ENCODE measurements at places on chromosomes 3 and 15. TPM values are rescaled to one million over a fixed set of nuclear protein-coding genes. Genes with fewer than 3 reads are reported as not detected.

SCAANT1 gene
- 1.1 TPM for polyA plus RNA-seq

MAP1A gene
- 6.6 TPM for polyA plus RNA-seq

DNA sequence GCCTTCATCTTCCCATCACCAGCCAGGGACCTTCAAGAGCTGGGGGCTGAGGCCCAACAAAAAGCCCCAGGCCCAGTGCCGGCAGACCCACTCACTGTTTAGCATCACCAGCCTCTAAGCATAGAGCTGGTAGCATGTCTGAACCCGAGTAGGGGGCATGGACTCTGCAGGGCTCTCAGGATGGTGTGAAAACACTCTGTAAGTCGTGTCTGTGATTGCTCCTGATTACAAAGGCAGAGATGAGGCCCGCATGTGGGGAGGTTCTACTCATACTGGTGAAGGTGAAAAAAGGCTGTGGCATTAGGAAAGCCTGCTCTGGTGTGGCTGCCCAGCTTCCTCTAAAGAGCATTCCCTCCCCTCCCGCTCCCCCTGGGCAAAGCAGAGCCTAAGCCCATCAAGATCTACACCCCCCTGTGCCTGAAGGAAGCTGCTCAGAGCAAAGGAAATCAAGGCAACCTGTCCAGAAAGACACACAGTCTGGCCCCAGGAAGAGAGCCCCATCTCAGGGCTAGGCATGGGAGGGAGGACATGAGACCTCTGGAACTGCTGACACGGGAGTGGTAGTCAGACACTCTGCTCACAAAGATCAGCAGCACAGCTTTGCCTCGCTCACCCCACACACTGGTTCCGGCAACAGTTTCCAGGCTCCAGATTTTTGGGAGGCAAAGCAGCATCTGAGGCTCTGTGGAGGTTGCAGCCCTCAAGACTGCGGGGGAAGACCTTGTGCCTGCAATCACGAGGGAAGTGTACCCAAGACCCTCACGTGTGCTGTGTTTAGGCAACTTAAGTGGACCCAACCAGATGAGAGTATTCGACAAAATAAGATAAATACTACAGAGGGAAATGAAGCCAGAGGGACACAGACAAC is 36.7 kb downstream of the CCDC12 start:
- DNase-seq, result no peak

- DNase-seq, result no peak
Observed at GRCh38 chr3:99356696-99357095, 281.7 kb upstream of the COL8A1 start.

DNA sequence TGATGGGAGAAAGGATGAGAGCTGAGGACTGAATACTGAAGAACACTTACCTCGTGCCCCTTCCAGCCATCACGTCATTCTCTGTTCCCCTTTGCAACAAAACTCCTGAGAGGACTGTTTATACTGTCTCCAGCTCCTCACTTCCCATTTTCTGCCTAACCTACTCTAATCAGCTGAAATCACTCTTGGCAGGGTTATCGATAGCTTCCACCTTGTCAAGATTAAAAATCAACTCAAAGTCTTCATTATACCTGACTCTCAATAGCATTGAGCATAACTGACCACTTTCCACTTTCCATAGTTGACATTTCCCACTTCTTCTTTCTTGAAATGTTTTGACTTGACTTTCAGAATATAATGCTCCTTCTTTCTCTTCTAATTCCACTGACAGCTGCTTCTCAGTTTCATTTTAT is 4.3 kb downstream of the BTBD1 start:
- DNase-seq, result no peak

DNA sequence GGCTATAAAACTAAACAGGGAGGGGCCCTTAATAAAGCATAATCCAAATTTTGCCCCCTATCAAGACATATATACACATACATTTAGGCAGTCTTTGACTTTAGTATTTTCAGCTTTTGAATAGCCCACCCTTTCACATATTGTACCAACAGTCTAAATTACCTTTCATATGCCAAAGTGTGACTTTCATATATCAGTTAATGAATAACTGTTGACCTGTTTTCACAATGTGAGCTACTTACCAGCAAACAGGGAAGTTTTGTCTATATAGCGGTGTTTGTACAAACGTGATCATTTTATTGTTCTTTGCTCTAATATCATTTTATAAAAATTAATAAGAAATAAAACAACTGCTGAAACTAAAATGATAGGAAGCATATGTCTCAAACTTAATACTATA is 28.0 kb downstream of the CEP152 start:
- DNase-seq, result no peak

Data from renal cortex interstitium (tissue), 15 donors.